Smooth muscle cell of the pulmonary artery (primary cell): ENCODE measurements at places on chromosomes 13 and 19. TPM values are rescaled to one million over a fixed set of nuclear protein-coding genes. Genes with fewer than 3 reads are reported as not detected.

TNFSF9 gene
- 0.26 and 0.99 TPM in 2 replicates for total RNA-seq

NLRP11 gene
- not detected in 2 replicates for total RNA-seq

OR4F17 gene
- not detected in 2 replicates for total RNA-seq

HPN gene
- 0.07 TPM in 1 of 2 replicates, not detected in the other for total RNA-seq

CNN1 gene
- 25.2 and 31.1 TPM in 2 replicates for total RNA-seq

ZNF296 gene
- 0.07 and 0.17 TPM in 2 replicates for total RNA-seq

PRDX2 gene
- total RNA-seq, result 188 and 217 TPM in 2 replicates

ZNF444 gene
- total RNA-seq, result 18.3 and 19.0 TPM in 2 replicates

LILRB3 gene
- total RNA-seq, result not detected in 2 replicates

TMEM59L gene
- 4.1 and 6.5 TPM in 2 replicates for total RNA-seq

NCAN gene
- total RNA-seq, result under 0.01 TPM in 1 of 2 replicates, not detected in the other

MCEMP1 gene
- total RNA-seq, result not detected in 2 replicates

SIGLECL1 gene
- total RNA-seq, result not detected in 2 replicates

FGF9 gene
- total RNA-seq, result 0.03 and 0.39 TPM in 2 replicates

C19orf85 gene
- not detected in 2 replicates for total RNA-seq

CPT1C gene
- 24.3 and 29.3 TPM in 2 replicates for total RNA-seq

KLF2 gene
- total RNA-seq, result 5.1 and 11.7 TPM in 2 replicates

ZNF256 gene
- 4.0 and 4.9 TPM in 2 replicates for total RNA-seq

ZNF573 gene
- 6.8 and 7.1 TPM in 2 replicates for total RNA-seq

PLIN4 gene
- total RNA-seq, result 0.26 and 2.9 TPM in 2 replicates

PALM3 gene
- total RNA-seq, result 0.07 and 0.46 TPM in 2 replicates

STK11 gene
- total RNA-seq, result 76.9 and 77.2 TPM in 2 replicates

POGLUT2 gene
- total RNA-seq, result 28.9 and 33.3 TPM in 2 replicates

ATCAY gene
- total RNA-seq, result not detected in 2 replicates

GAPDHS gene
- not detected in 2 replicates for total RNA-seq

POLR2I gene
- 65.5 and 83.0 TPM in 2 replicates for total RNA-seq

TGFBR3L gene
- total RNA-seq, result 1.6 and 5.6 TPM in 2 replicates

PET100 gene
- 4.7 and 9.1 TPM in 2 replicates for total RNA-seq

SLC7A10 gene
- total RNA-seq, result not detected in 2 replicates

CSNK1G2 gene
- total RNA-seq, result 78.5 and 103 TPM in 2 replicates

FGF22 gene
- total RNA-seq, result not detected in 2 replicates

RNF225 gene
- total RNA-seq, result 0.13 TPM in 1 of 2 replicates, not detected in the other

SYNGR4 gene
- not detected in 2 replicates for total RNA-seq

NFIC gene
- total RNA-seq, result 91.9 and 101 TPM in 2 replicates

ELSPBP1 gene
- total RNA-seq, result not detected in 2 replicates

CACNG6 gene
- 0.13 and 0.43 TPM in 2 replicates for total RNA-seq

NLRP4 gene
- not detected in 2 replicates for total RNA-seq

SIAH3 gene
- not detected in 2 replicates for total RNA-seq

TMEM255B gene
- total RNA-seq, result 0.13 and 1.2 TPM in 2 replicates

FFAR2 gene
- total RNA-seq, result not detected in 2 replicates

SPATA13 gene
- total RNA-seq, result 4.8 and 11.7 TPM in 2 replicates

NRTN gene
- total RNA-seq, result 0.07 TPM in 1 of 2 replicates, not detected in the other

IRF2BP1 gene
- total RNA-seq, result 24.0 and 30.8 TPM in 2 replicates

N4BP2L1 gene
- 2.8 and 5.5 TPM in 2 replicates for total RNA-seq

DENND1C gene
- total RNA-seq, result under 0.01 TPM in 1 of 2 replicates, not detected in the other

ZNF253 gene
- 3.1 and 3.2 TPM in 2 replicates for total RNA-seq

U2AF2 gene
- total RNA-seq, result 103 and 111 TPM in 2 replicates

ZNF549 gene
- 6.5 and 7.2 TPM in 2 replicates for total RNA-seq

TTC9B gene
- total RNA-seq, result not detected in 2 replicates

FCER2 gene
- total RNA-seq, result not detected in 2 replicates

CLEC17A gene
- 0.13 and 0.23 TPM in 2 replicates for total RNA-seq

LRP3 gene
- 45.4 and 49.3 TPM in 2 replicates for total RNA-seq

KLK11 gene
- not detected in 2 replicates for total RNA-seq

MAST1 gene
- total RNA-seq, result 0.07 and 0.36 TPM in 2 replicates

RGCC gene
- total RNA-seq, result 0.78 and 2.6 TPM in 2 replicates

ZNF284 gene
- 2.7 and 4.1 TPM in 2 replicates for total RNA-seq

TMEM190 gene
- total RNA-seq, result not detected in 2 replicates

ATP7B gene
- 2.7 and 3.5 TPM in 2 replicates for total RNA-seq

ZNF497 gene
- total RNA-seq, result 0.91 and 2.0 TPM in 2 replicates
